ENCODE measurements at places on chromosomes 1 and 21.

DNA sequence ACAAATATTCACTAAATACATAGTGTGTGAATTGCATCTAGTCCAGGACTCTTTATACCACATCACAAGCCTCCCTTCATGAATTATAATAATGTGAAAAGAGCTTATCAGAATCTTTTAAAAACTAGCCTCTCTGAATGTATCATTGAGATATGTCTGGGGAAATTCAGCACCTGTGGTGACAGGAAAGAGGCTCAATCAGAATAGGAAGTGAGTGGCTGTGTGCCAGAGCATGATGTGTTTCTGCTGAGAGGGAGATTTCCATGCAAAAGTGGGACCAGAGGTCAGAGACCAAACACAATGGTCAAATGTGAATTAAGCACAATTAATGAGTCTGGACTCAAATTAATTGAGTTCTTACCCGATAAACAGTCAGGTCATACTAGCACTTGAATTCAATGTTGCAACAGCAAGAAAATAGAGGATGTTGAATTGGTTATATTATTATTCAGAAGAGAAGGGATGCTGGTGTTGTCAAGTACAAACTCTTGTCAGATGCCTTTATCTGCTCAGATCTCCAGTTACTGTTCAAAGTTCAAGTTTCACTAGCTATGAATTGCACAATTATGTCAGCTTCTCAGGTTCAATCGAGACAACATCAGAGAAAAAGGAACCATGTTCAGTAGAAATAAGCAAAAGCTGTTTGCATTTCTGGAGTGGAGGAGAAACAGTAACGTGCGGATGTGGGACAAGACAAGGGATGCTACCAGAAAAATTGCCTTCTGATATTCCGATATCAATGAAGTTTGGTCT lies 226.2 kb downstream of the ZNF326 start:
- DNase-seq = no peak
- H3K4me3 ChIP-seq = no peak overlapping the region
- H3K27ac ChIP-seq = no peak overlapping the region
- H3K36me3 ChIP-seq = no peaks in the 10 kb centered on the region
- no peaks in the 10 kb centered on the region for H3K4me1 ChIP-seq
- no peaks in the 10 kb centered on the region for H3K27me3 ChIP-seq

DNA sequence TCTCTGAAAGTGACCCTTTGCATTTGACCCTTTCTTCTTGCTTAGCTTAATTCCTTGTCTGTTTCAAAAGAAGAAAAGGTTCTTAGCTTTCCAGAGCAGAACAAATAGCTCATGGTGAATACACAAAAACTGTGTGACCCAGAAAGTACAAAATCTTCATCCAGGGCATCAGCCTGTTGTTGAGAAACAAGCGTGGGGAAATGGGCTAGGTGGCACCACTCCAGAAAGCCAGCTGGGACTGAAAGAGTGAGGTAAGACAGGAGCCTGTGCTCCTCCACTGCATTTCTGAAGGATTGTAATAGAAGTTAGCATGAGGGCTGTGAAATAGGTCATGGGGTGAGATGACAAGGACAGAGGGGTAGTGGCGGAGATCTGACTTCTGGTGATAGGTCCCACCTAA lies 45.8 kb downstream of the CYP2J2 start:
- H3K4me3 ChIP-seq = no peak overlapping the region
- H3K27ac ChIP-seq = no peak overlapping the region
- no peak for DNase-seq
- H3K36me3 ChIP-seq = no peaks in the 10 kb centered on the region

- no peaks in the 10 kb centered on the region for H3K36me3 ChIP-seq
- no peaks in the 10 kb centered on the region for H3K27me3 ChIP-seq
- no peak overlapping the region for H3K4me3 ChIP-seq
- DNase-seq = no peak
Observed at GRCh38 chr1:244896550-244896949, 32.2 kb upstream of the HNRNPU start.

DNA sequence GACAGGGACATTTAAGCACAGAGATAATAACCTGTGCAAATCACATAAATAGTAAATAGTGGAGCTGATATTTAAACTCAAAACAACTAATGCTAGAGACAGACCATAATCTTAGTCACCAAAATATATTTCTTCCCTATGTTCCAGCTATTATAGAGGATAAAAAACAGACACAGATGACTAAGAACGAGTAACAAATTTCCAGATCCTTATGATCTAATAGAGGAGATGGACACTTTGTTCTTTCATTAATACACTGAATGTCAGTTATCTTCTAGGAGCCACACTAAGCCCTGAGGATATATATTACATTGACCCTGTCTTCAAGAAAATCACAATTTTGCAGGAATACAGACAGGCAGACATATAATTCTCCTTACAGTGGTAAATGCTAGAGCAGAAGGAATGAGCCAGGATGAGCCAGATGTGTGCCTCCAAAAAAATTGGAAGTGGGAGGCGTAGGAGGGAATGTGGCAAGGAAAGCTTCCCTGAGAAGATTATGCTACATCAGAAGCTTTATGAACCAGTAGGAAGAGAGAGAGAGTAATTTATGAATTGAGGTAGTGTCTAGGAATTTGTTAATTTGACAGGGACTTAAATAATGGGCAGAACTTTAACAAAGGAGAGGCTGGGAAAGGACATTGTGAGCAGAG lies 395.4 kb upstream of the BEND5 start:
- no peaks in the 10 kb centered on the region for H3K27me3 ChIP-seq
- no peak overlapping the region for H3K4me3 ChIP-seq
- no peaks in the 10 kb centered on the region for H3K36me3 ChIP-seq
- H3K4me1 ChIP-seq = no peaks in the 10 kb centered on the region
- no peak overlapping the region for H3K27ac ChIP-seq

- no peak for DNase-seq
- peaks cover 5% of the 10 kb centered on the region for H3K4me1 ChIP-seq
- no peaks in the 10 kb centered on the region for H3K27me3 ChIP-seq
- no peaks in the 10 kb centered on the region for H3K36me3 ChIP-seq
Observed at GRCh38 chr1:172148213-172148612, 272.3 kb upstream of the C1orf105 start.

- no peak for DNase-seq
- peaks cover 12% of the 10 kb centered on the region for H3K36me3 ChIP-seq
- H3K4me1 ChIP-seq = peaks cover 5% of the 10 kb centered on the region
- H3K4me3 ChIP-seq = no peak overlapping the region
Observed at GRCh38 chr21:42833439-42833815, 45.9 kb downstream of the WDR4 start.

GRCh38 chr1:117802531-117803257 lies 126.7 kb downstream of the GDAP2 start:
- no peak overlapping the region for H3K27ac ChIP-seq
- no peak overlapping the region for H3K4me3 ChIP-seq
- H3K4me1 ChIP-seq = peaks cover 3% of the 10 kb centered on the region
- no peaks in the 10 kb centered on the region for H3K36me3 ChIP-seq
- no peaks in the 10 kb centered on the region for H3K27me3 ChIP-seq

GRCh38 chr1:218867941-218868626 lies 305.6 kb upstream of the LYPLAL1 start:
- no peaks in the 10 kb centered on the region for H3K36me3 ChIP-seq
- no peak overlapping the region for H3K27ac ChIP-seq
- peaks cover 3% of the 10 kb centered on the region for H3K4me1 ChIP-seq
- no peak for DNase-seq

GRCh38 chr1:235714205-235714897 lies 64.8 kb upstream of the GNG4 start:
- H3K27ac ChIP-seq = no peak overlapping the region
- DNase-seq = no peak
- H3K27me3 ChIP-seq = no peaks in the 10 kb centered on the region
- no peaks in the 10 kb centered on the region for H3K4me1 ChIP-seq
